Activated CD8-positive, alpha-beta memory T cell treated with anti-CD3 and anti-CD28 coated beads, Interleukin-2, amount 10 ng/mL, durations not matched to agents 7 days and 5 days (primary cell): ENCODE measurements at places on chromosomes 7 and 10. TPM values are rescaled to one million over a fixed set of nuclear protein-coding genes. Genes with fewer than 3 reads are reported as not detected.

DNA sequence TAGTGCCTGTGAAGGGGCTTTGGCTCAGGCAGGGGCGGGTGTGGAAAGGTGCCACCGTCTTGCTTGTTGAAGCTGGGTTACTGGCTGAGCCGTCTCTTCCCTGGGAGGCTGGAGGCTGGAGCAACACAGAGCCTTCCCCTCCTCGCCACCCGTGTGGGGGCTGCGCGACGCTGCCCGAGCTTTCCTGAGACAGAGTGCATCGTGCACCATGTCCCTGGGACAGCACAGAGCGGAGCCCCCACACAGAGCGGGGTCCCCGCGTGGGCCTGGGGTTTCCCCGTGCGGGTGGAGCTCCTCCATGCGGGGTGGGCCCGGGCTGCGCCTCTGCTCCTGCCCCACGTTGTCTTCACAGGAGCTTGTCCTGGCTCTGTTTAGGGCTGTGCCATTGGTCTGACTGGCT, 69.9 kb downstream of the INPP5A start:
- no peak for DNase-seq

GRCh38 chr10:47039562-47039913, 128.3 kb downstream of the PTPN20 start:
- no peak for DNase-seq

GRCh38 chr10:122733443-122733842, 33.8 kb upstream of the C10orf120 start:
- DNase-seq = no peak

- DNase-seq = no peak
These were observed 3.5 kb downstream of the TEX36 start for GRCh38 chr10:125679436-125679835.

GRCh38 chr10:129184196-129184595, 282.8 kb upstream of the MGMT start:
- DNase-seq = no peak

DNA sequence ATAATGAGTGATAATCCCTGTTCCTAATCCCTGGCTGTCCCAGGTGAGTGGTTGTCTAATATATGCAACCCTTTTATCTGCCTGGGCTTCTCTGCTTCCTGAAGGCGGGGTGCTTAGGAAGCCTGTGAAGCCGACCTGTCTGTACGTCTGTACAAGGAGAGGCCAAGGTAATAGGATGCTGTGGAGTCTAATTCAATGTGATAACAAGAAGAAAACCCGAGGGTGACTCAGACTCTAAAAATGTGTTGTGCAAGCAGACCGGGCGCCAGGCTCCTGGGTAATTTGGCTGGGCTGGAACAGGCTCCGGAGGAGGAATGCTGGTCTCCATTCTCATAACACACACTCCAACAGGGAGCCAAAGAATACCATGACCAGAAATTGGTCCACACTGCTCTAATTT, 43.6 kb downstream of the THNSL1 start:
- no peak for DNase-seq

GRCh38 chr10:101939729-101940128, 96.1 kb upstream of the KCNIP2 start:
- DNase-seq = no peak

DNA sequence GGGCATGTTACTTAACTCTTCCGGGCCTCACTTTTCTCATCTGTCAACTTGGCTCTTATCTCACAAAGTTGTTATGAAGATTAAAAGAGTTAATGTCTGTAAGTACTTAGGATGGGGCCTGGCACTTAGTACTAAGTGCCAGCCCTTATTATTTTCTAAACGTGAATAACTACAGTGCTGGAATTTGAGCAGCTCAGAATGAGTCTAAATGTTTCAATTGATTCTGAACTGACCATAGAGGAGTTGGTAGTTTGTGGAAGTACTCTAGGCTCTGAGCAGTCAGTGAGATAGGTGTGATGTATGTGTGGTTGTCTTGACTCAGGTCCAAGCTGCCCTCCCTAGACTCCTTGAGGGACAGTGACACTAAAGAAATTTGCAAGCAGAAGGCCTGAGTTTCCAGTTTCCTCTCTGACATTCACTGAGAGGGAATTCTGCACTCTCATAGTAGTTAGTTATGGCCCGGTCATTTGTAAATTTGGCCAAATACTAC, 18.5 kb upstream of the JAZF1 start:
- no peak for DNase-seq

- no peak for DNase-seq
These were observed 72.6 kb downstream of the PDSS1 start for GRCh38 chr10:26770069-26770468.

DNA sequence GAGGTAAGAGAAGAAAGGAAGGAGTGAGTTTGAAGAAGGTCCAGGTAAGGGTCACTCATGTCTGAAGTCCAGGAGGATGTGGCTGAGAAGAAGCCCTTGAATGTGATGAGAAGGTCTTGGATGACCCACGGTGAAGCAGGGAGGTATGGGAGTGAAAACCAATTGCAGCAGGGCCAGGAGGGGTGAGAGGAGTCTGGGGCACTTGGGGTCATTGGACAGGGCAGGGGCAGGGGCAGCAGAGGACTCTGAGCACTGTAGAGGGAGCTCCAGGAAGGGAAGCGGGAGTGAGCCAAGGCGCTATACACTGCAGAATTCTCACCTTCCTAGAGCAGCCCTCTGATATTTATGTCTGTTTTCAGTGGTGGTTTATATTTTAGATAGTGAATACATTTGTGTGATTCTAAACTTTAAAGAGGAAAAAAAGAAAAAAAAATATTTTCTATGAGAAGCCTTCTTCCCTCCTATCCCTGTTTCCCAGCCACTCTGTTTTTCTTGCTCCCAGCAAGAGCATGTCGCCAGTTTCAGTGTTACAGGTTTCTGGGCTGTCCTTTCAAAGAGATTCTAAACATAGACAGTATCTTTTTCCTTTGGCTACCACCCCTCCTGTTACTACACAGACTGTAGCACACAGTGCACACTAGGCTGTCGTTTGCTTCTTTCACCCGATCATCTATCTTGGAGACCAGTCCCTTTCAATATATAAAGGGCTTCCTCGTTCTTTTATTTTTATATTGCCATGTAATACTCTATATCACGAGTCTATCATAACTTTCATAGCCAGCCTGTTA, 24.5 kb downstream of the BLVRA start:
- no peak for DNase-seq

DNA sequence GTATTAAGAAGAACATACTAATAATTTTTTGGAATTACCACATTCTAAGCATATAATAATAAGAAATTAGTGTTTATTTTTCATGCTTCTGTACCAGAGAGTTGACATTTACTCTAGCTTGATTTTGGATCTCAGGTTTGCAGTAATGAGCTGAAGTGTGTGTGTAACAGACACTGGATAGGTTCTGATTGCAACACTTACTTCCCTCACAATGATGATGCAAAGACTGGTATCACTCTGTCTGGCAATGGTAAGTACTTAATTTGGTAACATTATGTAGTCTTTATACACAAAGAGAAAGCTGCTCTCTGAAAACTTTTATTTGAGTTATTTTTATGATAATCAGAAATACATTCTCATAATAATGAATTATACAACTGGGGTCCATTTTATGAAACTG, 54.1 kb downstream of the SRI start:
- no peak for DNase-seq

GRCh38 chr10:31384589-31384949, 65.6 kb downstream of the ZEB1 start:
- no peak for DNase-seq

GRCh38 chr7:134562136-134562535, 13.2 kb downstream of the AKR1B15 start:
- DNase-seq = no peak

DNA sequence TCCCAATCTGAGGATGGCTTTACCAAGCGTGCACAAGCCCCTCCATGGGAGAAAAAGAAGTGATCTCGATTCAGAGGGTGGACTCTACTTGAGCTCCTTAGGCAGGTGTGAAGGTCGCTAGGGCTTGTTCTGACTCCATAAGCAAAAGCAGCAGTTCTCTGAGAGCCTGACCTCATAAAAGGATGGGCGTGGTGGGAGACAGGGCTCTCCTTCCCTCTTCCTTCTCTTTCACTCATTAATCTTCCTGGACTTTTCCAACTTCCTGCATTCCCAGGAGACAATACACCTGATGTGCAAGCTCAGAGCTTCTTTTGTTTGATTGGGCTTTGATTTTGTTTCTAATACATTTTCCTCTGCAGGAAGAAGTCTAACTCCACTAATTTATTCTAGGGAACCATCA, 22.3 kb upstream of the TMEM72 start:
- no peak for DNase-seq

GRCh38 chr7:152328234-152328633, 107.6 kb downstream of the KMT2C start:
- no peak for DNase-seq

- no peak for DNase-seq
These were observed 36.2 kb downstream of the SCD start for GRCh38 chr10:100383251-100383650.

- DNase-seq = peak; percentile 65
These were observed 1.4 kb upstream of the TSPAN15 start for GRCh38 chr10:69449841-69450240.

DNA sequence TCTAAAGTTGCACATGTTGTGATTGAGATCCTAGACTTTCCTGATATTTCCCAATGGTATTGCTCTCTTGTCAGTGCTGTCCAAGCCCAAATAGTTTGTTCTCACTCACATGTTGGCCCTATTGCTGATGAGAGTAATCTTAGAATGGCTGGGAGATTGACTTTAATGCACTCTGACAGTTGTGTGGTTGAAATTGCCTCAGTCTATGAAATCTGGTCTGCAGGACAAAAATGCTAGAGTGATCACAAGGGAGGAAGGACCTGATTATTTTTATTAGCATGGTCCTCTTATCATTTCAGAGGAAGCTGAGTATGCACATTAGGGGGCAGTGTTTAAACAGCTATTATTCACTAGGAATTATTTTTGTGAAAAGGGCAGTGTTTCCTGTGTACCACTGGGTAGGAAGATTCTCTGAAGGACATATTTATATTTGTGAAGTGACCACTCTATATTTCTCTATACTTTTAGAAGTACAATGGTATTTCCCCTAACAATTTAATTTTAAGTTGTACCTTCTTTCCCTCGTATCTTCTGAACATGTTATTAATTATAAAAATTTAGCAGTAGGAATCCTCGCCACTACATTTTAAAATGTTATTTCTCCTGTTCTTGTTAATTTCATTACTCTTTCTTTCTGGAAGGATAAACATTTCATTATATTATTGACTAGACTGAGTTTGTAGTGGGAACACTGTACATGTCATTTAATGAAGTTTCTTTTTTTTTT, 64.4 kb downstream of the SUGCT start:
- no peak for DNase-seq

GRCh38 chr7:156988343-156989185, 21.9 kb downstream of the MNX1 start:
- no peak for DNase-seq

GRCh38 chr7:36925691-36926090, 201.4 kb upstream of the AOAH start:
- DNase-seq = no peak

GRCh38 chr7:132251327-132251659, 325.0 kb downstream of the PLXNA4 start:
- no peak for DNase-seq

GRCh38 chr7:128733278-128733645, 5.9 kb upstream of the CALU start:
- DNase-seq = no peak

- DNase-seq = no peak
These were observed 557.0 kb upstream of the IGFBP3 start for GRCh38 chr7:46478046-46478445.

The PIK3AP1 gene
- 8.7 TPM for total RNA-seq

The NUTM2A gene
- total RNA-seq = 0.38 TPM

The FAM221A gene
- 6.1 TPM for total RNA-seq

The IFIT1B gene
- total RNA-seq = not detected

The NYAP1 gene
- total RNA-seq = 0.12 TPM

The SPDYE2 gene
- 0.29 TPM for total RNA-seq

The IDI2 gene
- not detected for total RNA-seq

The GAD2 gene
- not detected for total RNA-seq

The C7orf57 gene
- 0.15 TPM for total RNA-seq

The TRIM50 gene
- not detected for total RNA-seq

The GPR15LG gene
- not detected for total RNA-seq

The PRSS37 gene
- total RNA-seq = not detected

The GFRA1 gene
- total RNA-seq = not detected

The TRPV6 gene
- total RNA-seq = not detected

The GRID2IP gene
- 0.14 TPM for total RNA-seq

The RPEL1 gene
- total RNA-seq = not detected
